ENCODE measurements at places on chromosomes 13 and 19. TPM values are rescaled to one million over a fixed set of nuclear protein-coding genes. Genes with fewer than 3 reads are reported as not detected.

The LAIR2 gene
- not detected for total RNA-seq

The NLRP5 gene
- not detected for total RNA-seq

The PIP5K1C gene
- total RNA-seq: 17.2 TPM

The ZNF729 gene
- under 0.01 TPM for total RNA-seq

The TSEN34 gene
- 76.5 TPM for total RNA-seq
